Adrenal gland (tissue), 19 donors: ENCODE measurements at places on chromosomes 5 and 9. TPM values are rescaled to one million over a fixed set of nuclear protein-coding genes. Genes with fewer than 3 reads are reported as not detected.

CLIC3 gene
- not detected for polyA plus RNA-seq

C9orf153 gene
- not detected for polyA plus RNA-seq

CA9 gene
- 0.31 TPM for polyA plus RNA-seq

DCANP1 gene
- not detected for polyA plus RNA-seq

WDR55 gene
- 20.8 TPM for polyA plus RNA-seq

SV2C gene
- polyA plus RNA-seq, result 0.46 TPM

EDIL3 gene
- polyA plus RNA-seq, result 5.5 TPM

CDC25C gene
- 0.32 TPM for polyA plus RNA-seq

CYLC2 gene
- polyA plus RNA-seq, result not detected

TAS2R1 gene
- polyA plus RNA-seq, result not detected

TXNDC8 gene
- not detected for polyA plus RNA-seq

RNF183 gene
- polyA plus RNA-seq, result 0.29 TPM

SLIT3 gene
- polyA plus RNA-seq, result 10.0 TPM

NR5A1 gene
- 110 TPM for polyA plus RNA-seq

FAM221B gene
- 0.07 TPM for polyA plus RNA-seq

ATOSB gene
- 51.2 TPM for polyA plus RNA-seq

GARIN3 gene
- polyA plus RNA-seq, result not detected

PTPDC1 gene
- polyA plus RNA-seq, result 11.8 TPM

PTGER4 gene
- 3.4 TPM for polyA plus RNA-seq

BRINP1 gene
- 1.2 TPM for polyA plus RNA-seq

CCL19 gene
- polyA plus RNA-seq, result 7.5 TPM

ZNF462 gene
- polyA plus RNA-seq, result 13.5 TPM

TEX48 gene
- not detected for polyA plus RNA-seq

INSL4 gene
- not detected for polyA plus RNA-seq

CDC37L1 gene
- 10.9 TPM for polyA plus RNA-seq

CBY3 gene
- 0.10 TPM for polyA plus RNA-seq

P4HA2 gene
- polyA plus RNA-seq, result 11.6 TPM

ANKS6 gene
- 4.3 TPM for polyA plus RNA-seq

BBLN gene
- 5.5 TPM for polyA plus RNA-seq

PRRX2 gene
- polyA plus RNA-seq, result 8.1 TPM

VLDLR gene
- polyA plus RNA-seq, result 9.6 TPM

BTNL8 gene
- polyA plus RNA-seq, result 0.07 TPM

CDO1 gene
- 7.5 TPM for polyA plus RNA-seq

C5orf52 gene
- polyA plus RNA-seq, result not detected

TRIM32 gene
- polyA plus RNA-seq, result 3.5 TPM

REEP2 gene
- polyA plus RNA-seq, result 39.7 TPM

PTPN3 gene
- 3.1 TPM for polyA plus RNA-seq

PCDHB5 gene
- polyA plus RNA-seq, result 1.6 TPM

C7 gene
- 740 TPM for polyA plus RNA-seq

TLX3 gene
- polyA plus RNA-seq, result not detected

UBE2B gene
- 106 TPM for polyA plus RNA-seq

MRPS2 gene
- 62.0 TPM for polyA plus RNA-seq
